ENCODE measurements at places on chromosomes 11 and 22. TPM values are rescaled to one million over a fixed set of nuclear protein-coding genes. Genes with fewer than 3 reads are reported as not detected.

Gene TP53I11
- total RNA-seq: 36.9 TPM

Gene RASGRP2
- total RNA-seq: 30.8 TPM

Gene USP2
- total RNA-seq: 39.2 TPM

Gene LRP4
- 57.2 TPM for total RNA-seq

Gene P4HA3
- 1.8 TPM for total RNA-seq

Gene MMP1
- total RNA-seq: 4.3 TPM

Gene TPH1
- 0.21 TPM for total RNA-seq

Gene MB
- 649 TPM for total RNA-seq

Gene A4GALT
- total RNA-seq: 24.1 TPM

Gene MFRP
- not detected for total RNA-seq

Gene KRTAP5-9
- not detected for total RNA-seq

Gene ADM2
- total RNA-seq: 0.92 TPM

Gene GNB1L
- total RNA-seq: 6.1 TPM

Gene DUSP8
- total RNA-seq: 4.5 TPM

Gene BACE1
- total RNA-seq: 29.1 TPM

Gene TMEM45B
- 1.5 TPM for total RNA-seq

Gene PANX3
- total RNA-seq: not detected
